Germinal center (tissue), 1 donor: ENCODE measurements at places on chromosomes 4 and X.

GRCh38 chr4:130147641-130148040 lies 1051.7 kb downstream of the C4orf33 start:
- no peak for DNase-seq

DNA sequence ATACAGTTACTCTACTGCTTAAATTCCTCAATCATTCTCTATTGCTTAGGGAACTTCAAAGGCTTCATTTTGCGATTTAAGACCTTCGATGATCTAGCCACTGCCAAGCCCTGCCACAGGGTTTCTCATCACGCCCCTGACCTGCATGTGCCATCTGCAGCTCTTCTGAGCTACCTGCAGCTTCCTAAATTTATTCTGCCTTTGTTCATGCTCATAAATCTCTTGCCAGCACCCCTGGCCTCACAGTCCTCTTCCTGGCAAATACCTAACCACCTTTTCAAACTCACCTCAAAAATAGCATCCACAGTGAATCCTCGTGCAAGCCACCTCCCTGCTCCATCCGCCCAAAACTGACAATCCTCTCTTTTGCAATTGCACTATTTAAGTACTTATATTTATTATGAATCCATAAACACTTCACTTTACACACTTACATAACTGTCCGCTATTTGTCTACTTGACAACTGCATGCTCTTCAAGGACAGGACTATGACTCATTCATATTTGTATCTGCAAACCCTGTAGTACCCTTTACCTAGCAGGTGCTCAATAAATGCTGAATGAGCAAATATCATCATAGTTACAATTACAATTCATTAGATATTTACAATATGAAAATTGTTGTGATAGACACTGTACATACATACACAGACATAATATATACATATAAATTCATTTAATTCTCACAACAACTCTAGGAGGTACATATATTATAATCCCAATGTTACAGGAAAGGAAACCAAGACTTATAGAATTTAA lies 280.0 kb upstream of the RASGEF1B start:
- DNase-seq: no peak

DNA sequence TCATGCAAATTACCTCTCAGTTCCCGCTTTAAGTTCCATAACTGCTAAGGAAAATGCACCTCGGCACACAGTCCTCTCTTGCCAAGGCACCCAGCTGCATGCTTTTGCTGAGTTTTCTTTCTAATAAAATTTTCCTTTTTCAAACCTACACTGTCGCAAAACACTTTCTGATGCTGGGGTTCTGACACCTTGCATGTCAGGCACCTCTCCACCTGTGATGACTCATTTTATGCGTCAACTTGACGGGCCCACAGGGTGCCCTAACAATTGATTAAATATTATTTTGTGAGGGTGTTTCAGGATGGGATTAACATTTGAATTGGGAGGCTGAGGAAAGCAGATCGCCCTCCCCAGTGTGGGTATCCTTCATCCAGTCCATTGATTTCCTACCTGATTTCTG lies 291.0 kb upstream of the STS start:
- no peak for DNase-seq

GRCh38 chr4:10160281-10160856 lies 43.8 kb upstream of the WDR1 start:
- no peak for DNase-seq

- no peak for DNase-seq
Measured at GRCh38 chr4:24210332-24210902, 320.6 kb upstream of the PPARGC1A start.

- no peak for DNase-seq
Measured at GRCh38 chr4:72843466-72843865, 226.1 kb downstream of the COX18 start.
